Activated naive CD4-positive, alpha-beta T cell treated with anti-CD3 and anti-CD28 coated beads, Interleukin-2, amount 50 U/mL, for 72 hours (primary cell): ENCODE measurements at places on chromosomes 7 and 10. TPM values are rescaled to one million over a fixed set of nuclear protein-coding genes. Genes with fewer than 3 reads are reported as not detected.

GHRHR gene
- not detected for total RNA-seq

MMP21 gene
- not detected for total RNA-seq

ERVW-1 gene
- not detected for total RNA-seq

KNDC1 gene
- total RNA-seq, result 0.07 TPM

FGFBP3 gene
- 0.25 TPM for total RNA-seq

MYOZ1 gene
- not detected for total RNA-seq

CALCR gene
- total RNA-seq, result not detected

SFRP4 gene
- total RNA-seq, result not detected

COPG2 gene
- 28.0 TPM for total RNA-seq

ASAH2 gene
- total RNA-seq, result 5.8 TPM

TEX47 gene
- total RNA-seq, result not detected

DNA2 gene
- 45.3 TPM for total RNA-seq

SEMA3E gene
- total RNA-seq, result not detected

CPA2 gene
- total RNA-seq, result not detected

CCL24 gene
- total RNA-seq, result not detected

FGL2 gene
- total RNA-seq, result 0.14 TPM

PNLIPRP3 gene
- not detected for total RNA-seq

DENND2A gene
- not detected for total RNA-seq

ASZ1 gene
- not detected for total RNA-seq

MET gene
- 0.88 TPM for total RNA-seq

SHTN1 gene
- not detected for total RNA-seq

TMEM229A gene
- total RNA-seq, result not detected

HMX2 gene
- total RNA-seq, result 0.60 TPM

KIN gene
- 13.2 TPM for total RNA-seq

NKX2-3 gene
- not detected for total RNA-seq

CACNB2 gene
- total RNA-seq, result not detected

NEUROG3 gene
- not detected for total RNA-seq

DPYSL4 gene
- 2.8 TPM for total RNA-seq

RELN gene
- total RNA-seq, result not detected

MOGAT3 gene
- not detected for total RNA-seq

CPVL gene
- total RNA-seq, result not detected

GJD4 gene
- not detected for total RNA-seq

CUBN gene
- total RNA-seq, result 0.32 TPM

BAIAP2L1 gene
- total RNA-seq, result 5.1 TPM

KCNIP2 gene
- 4.2 TPM for total RNA-seq

KIAA1549 gene
- 1.1 TPM for total RNA-seq

CLRN3 gene
- not detected for total RNA-seq

WDR11 gene
- total RNA-seq, result 42.8 TPM

ELFN1 gene
- 0.07 TPM for total RNA-seq

TMEM176A gene
- not detected for total RNA-seq

IGFBP3 gene
- not detected for total RNA-seq

MYO3A gene
- not detected for total RNA-seq

GPR158 gene
- total RNA-seq, result not detected

GNGT1 gene
- not detected for total RNA-seq

ZNF485 gene
- total RNA-seq, result 5.8 TPM

LIPN gene
- not detected for total RNA-seq

ZWINT gene
- total RNA-seq, result 88.3 TPM

OTUD1 gene
- 16.0 TPM for total RNA-seq

OR13A1 gene
- total RNA-seq, result not detected

SPDYE2B gene
- total RNA-seq, result not detected

SPAM1 gene
- total RNA-seq, result not detected

COL13A1 gene
- total RNA-seq, result not detected

SFTPD gene
- not detected for total RNA-seq

CACUL1 gene
- total RNA-seq, result 29.4 TPM

HECTD2 gene
- 6.0 TPM for total RNA-seq
